ENCODE measurements at places on chromosomes 12 and 14.

GRCh38 chr12:13102461-13103195, 839 bp downstream of the GSG1 start:
- DNase-seq = no peak

DNA sequence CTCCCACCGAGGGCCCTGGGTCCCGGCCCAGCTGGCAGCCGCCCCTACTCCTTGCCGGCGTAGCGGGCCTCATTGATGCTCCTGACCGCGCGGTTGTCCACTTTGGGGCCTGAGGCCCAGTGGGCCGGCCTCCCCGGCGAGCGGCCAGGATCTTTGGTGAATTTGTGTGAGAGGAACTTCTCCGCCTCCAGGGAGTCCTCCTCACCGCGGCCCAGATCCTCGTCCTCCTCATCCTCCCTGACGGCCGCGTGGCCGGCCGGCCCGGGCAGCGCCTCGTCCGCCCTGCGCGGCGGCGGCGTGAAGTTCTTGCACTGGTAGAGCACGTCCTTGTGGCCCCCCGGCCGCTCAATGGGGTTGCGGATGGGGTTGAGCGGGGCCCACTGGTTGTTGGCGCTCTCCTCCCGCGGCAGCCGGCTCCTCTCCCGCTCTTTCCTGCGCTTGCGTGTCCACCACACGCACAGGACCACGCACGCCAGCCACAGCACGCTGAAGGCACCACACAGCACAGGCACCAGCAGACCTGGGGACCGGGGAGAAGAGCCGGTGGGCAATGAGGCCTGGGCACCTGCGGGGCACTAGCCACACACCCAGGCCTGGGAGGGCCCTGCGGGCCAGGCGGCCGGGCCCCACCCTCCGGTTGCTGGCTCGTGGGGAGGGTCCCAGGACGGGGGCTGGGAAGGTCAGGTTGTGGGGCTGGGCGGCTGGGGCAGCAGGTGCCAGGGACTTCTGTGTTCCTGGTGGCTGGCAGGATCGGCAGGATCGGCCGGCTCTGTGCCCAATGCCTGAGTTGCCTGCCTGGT, 25.7 kb downstream of the JAG2 start:
- DNase-seq = no peak

GRCh38 chr14:21999402-21999801, 325.8 kb upstream of the OR4E1 start:
- no peak for DNase-seq

DNA sequence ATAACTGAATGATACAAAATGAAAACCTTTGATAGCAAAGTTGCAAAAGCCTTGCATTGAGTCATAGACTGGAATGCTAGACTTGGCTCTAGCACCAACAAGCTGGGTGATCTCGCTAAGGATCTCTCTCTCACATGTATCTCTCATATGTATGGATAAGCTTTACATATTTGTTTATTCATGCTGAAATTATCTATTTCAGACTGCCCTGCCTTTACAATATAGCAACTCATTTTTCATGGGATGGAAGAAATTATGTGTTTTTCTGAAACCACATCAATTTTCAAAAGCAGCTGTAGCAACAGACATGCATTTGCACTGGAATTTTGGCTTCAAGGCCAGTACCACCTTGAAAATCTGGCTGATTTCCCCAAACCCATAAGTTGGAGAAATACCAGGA, 11.4 kb downstream of the RERG start:
- no peak for DNase-seq

- DNase-seq = no peak
These were observed 25.6 kb upstream of the ARID4A start for GRCh38 chr14:58272588-58273372.

DNA sequence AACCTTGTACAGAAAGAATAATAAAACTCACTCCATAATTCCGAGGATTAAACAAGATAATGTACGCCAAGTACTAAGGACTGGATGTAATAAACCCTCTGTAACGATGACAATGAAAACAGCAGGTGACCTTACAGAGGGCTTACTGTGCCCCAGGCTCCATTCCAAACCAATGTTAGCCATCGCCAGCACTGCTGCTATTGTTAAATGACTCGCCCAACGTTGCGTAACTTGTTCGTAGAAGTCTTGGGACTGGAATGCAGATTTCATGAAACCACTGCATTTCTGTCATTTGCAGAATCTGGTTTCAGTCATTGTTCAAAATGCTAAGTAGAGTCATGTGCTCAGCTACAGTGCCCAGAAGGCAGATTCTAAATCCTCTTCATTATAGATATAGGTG, 728 bp upstream of the STON2 start:
- DNase-seq = peak; percentile 81

- no peak for DNase-seq
These were observed 232.6 kb downstream of the FLRT2 start for GRCh38 chr14:85762526-85762925.

- DNase-seq = no peak
These were observed 222.6 kb downstream of the MON2 start for GRCh38 chr12:62689042-62689839.

DNA sequence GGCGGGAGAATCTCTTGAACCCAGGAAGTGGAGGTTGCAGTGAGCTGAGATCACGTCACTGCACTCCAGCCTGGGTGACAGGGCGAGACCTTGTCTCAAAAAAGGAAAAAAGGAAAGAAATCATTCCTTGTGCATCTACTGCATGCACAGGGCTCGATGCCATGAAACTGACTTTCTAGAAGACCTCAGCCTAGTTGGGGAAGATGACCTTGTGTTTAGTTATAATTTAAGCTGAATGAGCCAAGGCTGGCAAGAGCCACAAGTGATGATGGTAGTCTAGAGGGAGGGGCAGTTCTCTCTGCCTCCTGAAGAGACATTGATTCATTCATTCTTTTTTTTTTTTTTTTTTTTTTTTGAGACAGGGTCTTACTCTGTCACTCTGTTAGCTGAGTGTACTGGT, 24.2 kb downstream of the ACACB start:
- no peak for DNase-seq

DNA sequence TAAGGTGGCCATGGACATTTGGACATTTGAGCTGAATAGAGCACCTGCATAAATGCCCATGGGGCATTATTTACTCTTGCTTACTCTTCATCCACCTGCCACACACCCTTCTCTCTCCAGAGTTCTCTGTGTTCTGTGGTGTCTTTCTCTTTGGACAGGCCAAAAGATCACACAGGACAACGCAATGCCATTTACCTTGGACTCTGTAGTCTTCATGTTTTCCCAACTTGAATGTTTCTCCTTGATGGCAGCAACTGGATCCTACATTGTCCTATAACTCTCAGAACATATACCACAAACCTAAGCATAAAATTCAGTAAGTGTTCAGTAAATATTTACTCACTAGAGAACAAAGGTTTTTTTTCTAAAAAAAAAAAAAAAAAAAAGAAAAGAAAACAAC, 41.7 kb upstream of the PTHLH start:
- no peak for DNase-seq

GRCh38 chr12:89965993-89966392, 257.4 kb upstream of the ATP2B1 start:
- DNase-seq = no peak

DNA sequence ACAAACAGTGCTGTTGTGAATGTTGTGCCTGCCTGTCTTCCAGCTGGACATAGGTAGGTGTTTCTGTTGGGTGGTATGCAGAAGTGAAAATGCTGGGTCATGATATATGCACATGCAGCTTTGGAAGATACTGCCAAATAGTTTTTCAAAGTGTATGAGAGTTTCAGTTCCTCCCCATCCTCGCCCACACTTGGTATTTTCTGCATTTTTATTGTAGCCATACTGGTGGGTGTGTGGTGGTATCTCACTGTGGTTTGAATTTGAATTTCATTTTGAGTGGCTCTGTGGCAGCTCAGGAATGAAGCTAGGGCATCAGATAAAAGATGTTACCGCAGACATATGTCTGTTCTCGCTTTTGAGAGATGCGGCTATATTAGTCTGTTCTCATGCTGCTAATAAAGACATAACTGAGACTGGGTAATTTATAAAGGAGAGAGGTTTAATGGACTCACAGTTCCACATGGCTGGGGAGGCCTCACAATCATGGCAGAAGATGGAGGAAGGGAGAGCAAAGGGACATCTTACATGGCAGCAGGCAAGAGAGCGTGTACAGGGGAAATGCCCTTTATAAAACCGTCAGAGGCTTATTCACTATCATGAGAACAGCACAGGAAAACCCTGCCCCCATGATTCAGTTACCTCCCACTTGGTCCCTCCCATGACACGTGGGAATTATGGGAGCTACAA, 183.1 kb downstream of the CAND1 start:
- peak; percentile 94 for DNase-seq

GRCh38 chr12:49121047-49121696, 10.0 kb downstream of the TUBA1B start:
- DNase-seq = peak; percentile 36

DNA sequence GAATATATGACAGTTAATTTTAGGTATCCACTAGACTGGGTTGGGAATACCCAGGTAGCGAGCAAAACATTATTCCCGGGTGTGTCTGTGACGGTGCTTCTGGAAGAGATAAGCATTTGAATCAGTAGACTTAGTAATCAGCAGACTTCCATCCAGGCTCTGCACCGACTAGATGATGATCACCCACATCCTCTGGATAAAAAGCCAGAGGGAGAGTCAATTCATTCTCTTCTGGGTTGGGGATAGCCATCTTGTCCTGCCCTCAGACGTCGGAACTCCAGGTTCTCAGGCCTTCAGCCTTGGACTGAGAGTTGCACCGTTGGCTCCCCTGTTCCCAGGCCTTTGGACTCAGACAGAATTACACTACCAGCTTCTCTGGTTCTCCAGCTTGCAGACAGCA, 168.0 kb downstream of the PHLDA1 start:
- DNase-seq = no peak

DNA sequence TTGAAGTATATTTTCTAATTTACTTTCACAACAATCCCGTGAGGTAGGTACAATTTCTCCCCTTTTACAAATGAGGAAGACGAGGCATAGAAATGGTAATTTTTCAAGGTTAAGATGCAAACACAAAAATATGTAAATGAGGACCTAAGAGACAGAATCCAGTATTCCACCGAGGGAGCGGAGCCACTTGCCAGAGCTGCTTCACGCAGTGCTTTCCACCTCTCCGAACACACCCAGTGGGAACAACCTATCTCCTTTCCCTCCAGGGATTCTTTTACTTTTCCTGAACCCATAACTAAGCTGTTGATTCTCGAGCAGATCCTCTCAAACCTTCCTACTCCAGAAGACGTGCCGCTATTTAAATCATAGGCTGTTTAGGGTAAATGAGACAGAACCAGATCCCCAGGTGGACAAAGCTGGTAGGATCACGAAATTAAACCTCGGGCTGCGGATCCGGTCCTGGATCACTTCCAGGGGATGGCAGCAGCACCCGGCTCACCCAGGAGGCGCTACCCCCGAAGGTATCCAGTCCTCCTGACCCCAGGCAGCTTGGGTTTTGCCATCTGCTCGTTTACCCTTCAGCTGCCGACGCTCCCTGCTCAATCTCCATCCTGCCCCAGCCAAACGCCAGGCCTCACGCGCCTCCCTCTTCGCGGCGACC, 1.5 kb downstream of the DDHD1 start:
- no peak for DNase-seq

GRCh38 chr14:33040372-33041140, 101.9 kb downstream of the NPAS3 start:
- DNase-seq = no peak

DNA sequence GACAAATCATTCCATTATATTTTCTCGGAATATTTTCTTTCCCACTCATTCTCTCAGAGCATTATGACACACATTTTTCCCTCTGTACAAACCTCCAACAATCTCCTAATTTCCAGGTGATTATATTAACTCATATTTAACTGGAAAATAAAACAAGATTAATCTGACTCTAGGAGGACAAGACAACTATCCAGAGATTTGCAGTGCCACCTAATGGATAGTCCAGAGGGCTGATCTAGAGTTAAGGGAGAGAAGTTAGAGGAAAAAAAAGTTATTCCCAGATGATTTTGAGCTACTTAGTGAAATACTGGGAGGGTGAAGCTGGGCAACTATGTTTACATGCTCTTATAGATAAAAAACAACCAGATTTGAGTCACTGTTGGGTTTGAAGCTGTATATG, 161.7 kb downstream of the ALX1 start:
- no peak for DNase-seq

- no peak for DNase-seq
These were observed 122.5 kb upstream of the MAX start for GRCh38 chr14:65224799-65225198.

- DNase-seq = no peak
These were observed 556 bp downstream of the TROAP start for GRCh38 chr12:49323524-49324097.

DNA sequence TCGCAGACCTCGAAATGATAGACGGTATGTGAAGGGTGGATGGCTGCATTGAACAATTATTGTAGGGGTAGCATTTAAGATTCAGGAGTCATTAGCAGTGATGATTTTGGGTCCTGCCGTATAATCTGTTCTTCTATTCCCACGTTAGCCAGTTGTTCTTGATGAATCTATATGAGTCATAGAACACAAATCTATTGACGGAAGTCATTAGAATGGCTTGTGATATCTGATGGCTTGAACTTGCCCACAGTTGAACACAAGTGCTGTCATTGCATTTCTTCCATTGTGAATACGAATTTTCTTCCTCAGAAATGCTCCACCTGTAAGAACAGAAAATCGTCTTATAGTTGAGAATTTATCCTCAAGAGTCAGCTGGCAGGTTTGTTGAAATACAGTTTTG, 1.9 kb downstream of the SRSF5 start:
- no peak for DNase-seq

- DNase-seq = no peak
These were observed 67.0 kb upstream of the ARHGAP5 start for GRCh38 chr14:32009976-32010581.

DNA sequence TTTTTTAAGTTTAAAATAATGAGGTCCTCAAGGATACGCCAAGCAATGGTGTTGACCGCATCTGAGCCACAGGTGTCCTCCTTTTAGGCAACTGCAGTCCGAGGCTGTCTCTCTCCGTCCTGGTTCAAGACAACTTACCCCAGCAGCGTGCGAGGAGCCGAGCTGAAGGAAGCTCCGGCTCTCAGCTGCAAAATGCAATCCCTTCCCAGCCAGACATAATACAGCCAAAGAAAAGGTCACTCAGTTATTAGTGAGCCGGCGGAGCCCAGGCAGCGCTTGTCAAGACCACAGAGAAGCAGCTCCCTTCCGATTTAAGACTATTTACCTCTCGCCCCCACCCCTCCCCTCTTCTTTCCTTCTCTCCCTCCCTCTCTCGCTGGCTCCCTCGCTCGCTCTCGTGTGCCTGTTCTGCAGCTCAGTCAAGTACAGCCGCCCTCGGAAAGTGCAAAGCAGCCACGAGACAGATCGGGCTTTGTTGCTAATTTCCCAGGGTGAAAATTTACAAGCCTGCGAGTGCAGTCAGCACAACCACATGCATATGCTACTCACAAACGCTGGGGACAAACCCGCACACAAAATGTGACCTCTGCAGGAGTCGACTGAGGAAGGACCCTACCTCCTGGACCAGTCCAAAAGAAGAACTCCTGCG, 363 bp upstream of the LMO3 start:
- DNase-seq = no peak

- peak; percentile 77 for DNase-seq
These were observed 3.0 kb downstream of the LTBP2 start for GRCh38 chr14:74608959-74609611.

GRCh38 chr14:64190974-64191502, 103.1 kb downstream of the ESR2 start:
- no peak for DNase-seq

Data from MV-4-11 (cell line).